Esophagus squamous epithelium (tissue), 5 donors: ENCODE measurements at places on chromosomes 6 and 20.

DNA sequence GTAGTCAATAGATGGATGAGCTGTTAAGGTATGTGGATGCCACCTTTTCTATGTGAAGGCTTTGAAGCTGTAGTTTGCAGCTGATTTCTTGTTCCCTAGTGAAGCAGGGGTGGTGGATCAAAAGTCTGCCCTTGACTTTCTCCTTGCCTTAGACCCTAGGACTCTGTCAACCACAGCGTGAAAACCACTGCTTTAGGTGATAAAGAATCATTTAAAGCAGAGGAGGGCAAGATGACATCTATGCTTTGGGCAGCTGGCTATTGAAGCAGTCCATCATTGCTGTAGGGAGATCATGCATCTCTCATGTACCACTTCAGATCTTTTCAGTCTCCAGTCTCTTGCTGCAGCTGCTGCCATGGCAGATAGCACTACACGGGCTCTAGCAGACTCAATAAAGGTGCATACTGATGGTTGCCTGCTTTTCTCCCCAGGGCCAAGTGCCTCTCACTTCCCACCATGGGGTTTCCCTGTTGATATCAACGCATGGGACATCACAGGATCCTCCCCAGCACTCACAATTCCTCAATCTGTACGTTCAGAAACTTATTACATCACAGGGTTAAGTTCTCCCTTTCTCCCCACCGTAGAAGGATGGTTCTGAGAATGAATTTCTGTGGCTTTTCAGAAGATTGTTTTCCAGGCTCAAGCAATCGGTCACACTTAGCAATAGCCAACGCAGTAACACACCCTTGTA, 122.0 kb upstream of the STMND1 start:
- DNase-seq: no peak

DNA sequence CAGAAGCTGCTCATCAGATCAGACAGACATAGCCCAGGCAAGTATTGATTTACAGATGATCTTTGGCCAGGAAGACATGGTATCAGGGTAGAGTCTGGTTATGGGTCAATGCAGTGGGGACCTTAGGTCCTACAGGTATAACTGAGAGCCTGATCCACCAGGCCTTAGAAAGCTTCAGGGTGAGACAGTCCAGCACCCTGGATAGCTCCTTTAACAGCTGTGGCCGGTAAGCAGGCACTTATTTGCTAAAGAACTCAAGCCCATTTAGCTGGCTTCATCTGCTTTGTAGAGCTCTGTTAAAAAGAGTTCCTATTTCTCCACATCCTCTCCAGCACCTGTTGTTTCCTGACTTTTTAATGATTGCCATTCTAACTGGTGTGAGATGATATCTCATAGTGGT, 39.6 kb downstream of the ESR1 start:
- no peak for DNase-seq

GRCh38 chr6:28865401-28866204, 58.2 kb downstream of the TRIM27 start:
- DNase-seq: no peak

DNA sequence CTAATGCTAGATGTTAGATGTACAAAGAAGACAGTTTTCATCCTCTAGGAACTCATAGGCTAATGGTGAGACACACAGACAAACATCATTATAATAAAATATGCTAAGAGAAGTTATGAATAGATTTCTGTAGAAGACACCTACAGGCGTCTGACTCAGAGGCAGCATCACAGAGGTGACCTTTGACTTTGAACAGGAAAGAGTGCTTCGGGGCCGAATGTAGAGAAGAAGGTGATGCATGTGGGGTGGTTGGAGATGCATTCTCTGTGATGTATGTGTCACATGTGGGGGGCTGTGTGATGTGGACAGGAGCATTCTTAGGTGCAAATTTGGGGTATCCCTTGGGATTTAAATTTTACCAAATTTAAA, 6.8 kb downstream of the GUCA1A start:
- DNase-seq: no peak

- no peak for DNase-seq
These were observed 60.9 kb downstream of the MCHR2 start for GRCh38 chr6:99933129-99933528.

DNA sequence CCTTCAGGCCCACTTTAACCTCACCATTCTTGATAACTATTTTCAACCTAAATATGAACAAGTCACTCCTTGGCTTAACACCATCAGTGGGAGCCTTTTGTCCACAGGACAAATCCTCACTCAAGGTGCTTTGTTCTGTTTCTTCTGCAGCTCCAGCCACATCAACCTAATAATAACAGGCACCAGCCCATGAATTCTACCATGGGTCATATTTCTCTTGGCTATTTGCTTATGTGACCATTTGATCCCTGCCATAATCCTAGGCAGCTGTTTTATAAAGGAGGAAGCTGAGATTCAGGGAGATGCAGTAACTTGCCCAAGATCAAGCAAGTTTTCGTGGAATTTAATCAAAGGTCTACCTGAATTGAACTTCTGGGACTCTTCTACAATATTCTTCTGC, 561.3 kb downstream of the DHX35 start:
- no peak for DNase-seq

DNA sequence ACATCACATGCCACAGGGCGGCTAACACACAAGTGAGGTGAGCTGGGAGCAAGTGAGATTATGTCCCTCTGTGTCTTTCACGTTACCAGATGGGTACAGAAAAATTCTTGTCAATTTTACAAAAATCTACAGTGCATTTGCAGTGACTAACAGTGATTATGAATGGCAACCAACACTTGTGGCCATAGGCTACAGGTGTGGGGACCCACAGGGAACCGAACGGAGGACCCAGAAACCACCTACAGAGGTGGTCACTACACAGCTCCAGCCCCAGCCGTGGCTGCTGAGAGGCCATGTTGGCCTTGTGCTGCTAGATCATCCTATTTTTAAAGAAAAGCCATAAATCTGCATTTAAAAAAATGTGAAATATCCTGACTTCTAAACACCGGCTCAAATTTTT, 50.2 kb downstream of the FYN start:
- DNase-seq: no peak

DNA sequence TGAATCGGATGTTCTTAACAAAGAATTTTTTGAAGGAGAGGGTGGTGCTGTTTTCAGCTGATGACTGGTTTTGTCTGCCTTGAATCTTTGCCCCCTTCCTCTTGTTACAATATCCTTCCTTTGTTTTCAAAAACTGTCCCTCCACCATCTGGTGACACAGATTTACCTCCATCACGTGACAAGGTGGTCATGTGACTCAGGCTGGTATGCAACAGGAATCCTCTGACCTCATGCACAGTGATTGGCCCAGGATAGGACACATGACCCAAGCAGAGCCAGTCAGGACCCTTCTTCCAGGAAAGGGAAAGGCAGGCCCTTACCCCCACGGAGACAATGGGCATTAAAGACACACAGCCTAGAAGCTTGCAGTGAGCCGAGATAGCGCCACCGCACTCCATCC, 84.7 kb upstream of the MC3R start:
- DNase-seq: no peak

- DNase-seq: no peak
These were observed 2.7 kb downstream of the DEFB112 start for GRCh38 chr6:50047026-50047425.

GRCh38 chr6:154814063-154814462, 80.8 kb downstream of the SCAF8 start:
- DNase-seq: no peak

DNA sequence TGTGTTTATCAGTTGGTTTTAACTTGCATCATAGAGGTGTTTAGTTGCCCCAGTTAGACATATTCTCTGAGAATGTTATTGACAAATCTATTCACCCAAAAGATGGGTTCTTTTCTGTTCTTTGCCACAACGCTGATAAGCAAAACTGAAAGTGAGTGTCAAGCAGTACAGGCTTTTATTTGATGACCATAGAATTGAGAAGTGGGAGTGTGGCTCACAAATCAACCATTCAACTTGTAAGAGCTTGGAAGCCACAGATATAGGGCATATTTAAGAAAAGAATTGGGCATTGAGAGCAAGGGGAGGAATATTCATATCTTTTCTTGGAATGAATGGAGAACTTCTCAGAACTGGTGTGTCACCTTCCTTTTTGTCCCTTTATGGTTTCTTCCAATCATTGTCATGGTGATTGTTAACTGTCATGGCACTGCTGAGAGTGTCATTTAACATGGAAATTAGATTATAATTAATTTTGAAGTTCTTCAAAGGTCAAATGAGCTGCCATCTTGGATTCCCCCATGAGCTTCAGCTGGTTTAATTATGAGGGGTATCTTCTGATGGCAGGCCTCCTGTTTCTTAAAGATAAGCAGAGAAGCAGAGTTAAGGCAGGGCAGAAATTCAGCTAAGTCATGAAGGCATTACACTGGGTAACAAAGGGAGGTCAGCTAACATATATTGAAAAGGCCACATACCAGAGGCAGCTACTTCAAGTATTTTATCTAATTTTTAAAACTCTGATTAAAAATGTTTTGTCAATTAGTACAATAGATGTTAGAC, 254.0 kb upstream of the HTR1E start:
- DNase-seq: no peak

GRCh38 chr20:38161412-38161774, 3.7 kb downstream of the TGM2 start:
- no peak for DNase-seq

DNA sequence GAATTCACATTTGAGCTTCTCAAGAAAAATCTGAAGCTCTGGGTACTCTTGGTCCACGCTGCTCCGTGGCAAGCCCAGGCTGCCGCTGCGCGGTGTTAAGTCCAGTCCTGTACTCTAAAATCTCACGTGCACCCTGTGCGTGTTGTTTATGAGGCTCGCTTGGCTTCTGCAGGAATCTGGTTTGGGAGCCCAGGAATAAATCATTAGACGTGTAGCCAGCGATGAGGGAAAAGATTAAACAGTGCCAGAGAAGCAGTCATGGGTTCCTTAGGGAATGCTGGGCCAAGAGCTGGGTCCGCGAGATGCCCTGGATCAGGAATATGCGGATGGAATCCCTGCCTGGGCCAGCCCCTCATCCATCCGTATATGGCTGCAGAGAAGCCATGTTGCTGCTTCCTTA, 87.3 kb downstream of the KCNB1 start:
- DNase-seq: no peak

DNA sequence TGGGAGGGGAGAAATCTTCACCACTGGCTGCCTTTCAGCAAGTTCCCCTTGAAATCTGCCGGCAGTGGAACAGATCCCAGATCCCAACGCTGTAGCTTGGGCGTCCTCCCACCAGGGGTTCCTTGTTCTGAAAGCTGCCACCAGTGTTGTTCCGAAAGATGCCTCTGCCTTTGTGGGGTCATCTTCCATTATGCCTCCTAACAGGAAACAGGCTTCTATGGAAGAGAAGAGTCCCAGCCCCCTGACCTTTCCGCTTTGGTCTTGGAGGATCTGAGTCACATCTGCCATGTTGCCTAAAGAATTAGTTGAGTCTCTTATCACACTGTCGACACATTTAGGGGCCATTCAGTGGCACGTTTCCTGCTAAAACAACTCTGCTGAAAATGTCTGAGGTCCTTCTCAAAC, 57.5 kb upstream of the NFATC2 start:
- no peak for DNase-seq

GRCh38 chr6:160132776-160133338, 11.2 kb downstream of the SLC22A1 start:
- DNase-seq: no peak

DNA sequence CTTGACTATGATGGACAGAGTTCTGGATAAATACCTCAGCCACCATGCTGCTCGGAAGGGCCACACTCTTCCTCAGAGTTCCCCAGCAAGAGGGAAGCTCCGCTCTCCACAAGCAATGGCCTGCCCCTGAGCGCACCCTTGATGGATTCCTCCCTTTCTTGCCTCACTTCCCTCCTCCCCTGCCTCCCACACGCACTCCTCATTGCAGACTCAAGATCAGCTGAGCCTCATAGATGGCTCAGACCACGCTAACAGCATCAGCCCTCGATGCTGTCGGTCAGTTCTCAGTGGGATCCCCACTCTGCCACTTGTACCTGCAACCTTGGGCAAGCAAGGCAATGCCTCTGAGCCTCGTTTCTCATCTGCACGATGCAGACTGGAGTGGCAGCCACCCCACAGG, 123.3 kb downstream of the BMP7 start:
- DNase-seq: no peak

- no peak for DNase-seq
These were observed 1.3 kb downstream of the HINT3 start for GRCh38 chr6:125957845-125958244.

GRCh38 chr6:166952121-166952520, 4.2 kb downstream of the RNASET2 start:
- no peak for DNase-seq

- no peak for DNase-seq
These were observed 5.0 kb upstream of the PXDC1 start for GRCh38 chr6:3756546-3756945.

DNA sequence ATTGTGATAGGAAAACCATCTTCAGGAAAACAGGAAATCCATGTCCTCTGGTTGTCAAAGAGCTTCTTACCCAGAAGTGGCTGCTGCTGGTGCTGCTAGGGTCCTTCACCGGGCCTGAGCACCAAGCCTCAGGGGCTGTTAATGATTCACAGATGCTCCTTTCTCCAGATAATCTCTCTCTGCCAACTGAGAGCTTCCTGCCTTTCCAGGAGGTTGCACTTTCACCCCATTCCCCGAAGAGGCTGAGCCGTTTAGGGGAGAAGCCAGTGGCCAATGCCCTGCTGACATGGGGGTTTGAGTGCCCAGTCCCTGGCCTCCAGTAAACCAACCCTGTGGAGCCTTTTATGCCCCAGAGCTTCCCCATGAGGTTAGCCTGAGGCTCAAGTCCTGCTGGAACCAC, 122.4 kb downstream of the CBLN4 start:
- no peak for DNase-seq

- DNase-seq: no peak
These were observed 165.1 kb downstream of the ZNF217 start for GRCh38 chr20:53428588-53428987.

DNA sequence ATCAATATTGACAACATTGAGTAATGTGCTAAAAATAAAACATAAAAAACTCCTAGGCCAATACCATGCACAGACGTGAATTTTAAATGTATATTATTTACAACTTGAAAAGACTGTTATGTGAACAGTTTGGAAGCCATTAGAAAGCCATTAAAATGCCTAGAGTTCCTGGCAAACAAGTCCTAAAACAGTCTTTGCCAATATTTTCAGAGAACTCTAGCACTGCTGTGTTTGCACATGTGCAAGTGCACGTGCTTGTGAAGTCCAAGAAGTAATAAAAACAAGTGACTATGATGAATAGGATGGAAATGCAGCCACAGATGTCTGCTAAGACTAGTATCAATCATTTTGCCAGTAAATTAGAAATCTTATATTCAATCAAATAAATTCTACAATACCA, 1447.6 kb downstream of the GRIK2 start:
- no peak for DNase-seq

GRCh38 chr6:37491171-37491829, 8.4 kb downstream of the CCDC167 start:
- DNase-seq: no peak
